ENCODE measurements at places on chromosomes 2 and 18.

- no peak for DNase-seq
These were observed 111.1 kb downstream of the MEP1B start for GRCh38 chr18:32300914-32301313.

DNA sequence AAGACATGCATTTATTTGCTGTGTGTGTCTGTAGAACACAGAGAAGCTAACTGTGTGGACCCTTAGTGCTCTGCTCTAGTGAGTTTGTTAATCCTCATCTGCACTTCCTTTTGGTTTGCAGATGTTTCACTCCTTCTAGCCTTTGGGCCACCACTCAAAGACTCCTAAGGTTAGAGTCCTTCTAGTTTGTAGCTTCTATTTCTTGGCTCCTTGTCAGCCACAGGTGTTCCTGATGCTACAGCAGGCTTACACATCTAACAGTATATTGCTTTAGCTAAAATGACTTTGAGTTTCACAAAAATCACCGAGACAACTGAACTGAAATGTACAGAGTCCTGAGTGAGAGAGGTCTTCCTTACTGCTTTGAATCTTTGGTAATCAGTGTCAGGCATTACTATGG lies 551.4 kb downstream of the NRXN1 start:
- DNase-seq: no peak

DNA sequence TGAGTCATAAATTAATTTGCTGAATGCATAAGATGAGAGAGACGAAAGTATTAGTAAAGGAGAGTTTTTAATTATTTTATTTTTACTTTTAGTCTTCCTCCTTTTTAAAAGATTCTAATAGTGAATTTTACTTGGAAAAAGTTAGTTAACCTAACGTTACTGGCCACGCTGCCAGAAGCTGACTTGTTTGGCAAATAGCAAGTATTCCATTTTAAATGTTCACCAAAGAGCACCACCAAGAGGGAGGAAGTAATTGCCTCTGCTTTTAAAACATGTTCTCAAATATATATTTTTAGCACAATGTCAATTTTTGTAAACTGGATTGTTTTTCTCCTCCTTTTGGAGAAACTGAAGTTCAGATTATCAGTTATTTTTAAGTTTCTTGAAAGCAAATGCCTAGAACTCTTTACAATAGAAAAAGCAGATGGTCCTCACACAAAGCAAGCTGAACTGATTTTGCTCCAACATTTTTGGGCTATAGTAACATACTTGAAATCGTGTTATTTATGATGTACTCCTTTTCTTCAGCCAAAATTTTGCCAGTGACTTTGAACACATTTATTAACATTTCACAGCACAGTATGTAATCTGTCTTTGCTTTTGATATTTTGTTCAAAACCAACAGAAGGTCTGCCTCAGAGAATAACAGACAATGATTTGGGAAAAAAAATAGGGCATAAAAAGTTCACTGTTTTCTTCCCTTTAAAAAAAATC lies 1311.0 kb upstream of the FAM98A start:
- no peak for DNase-seq

DNA sequence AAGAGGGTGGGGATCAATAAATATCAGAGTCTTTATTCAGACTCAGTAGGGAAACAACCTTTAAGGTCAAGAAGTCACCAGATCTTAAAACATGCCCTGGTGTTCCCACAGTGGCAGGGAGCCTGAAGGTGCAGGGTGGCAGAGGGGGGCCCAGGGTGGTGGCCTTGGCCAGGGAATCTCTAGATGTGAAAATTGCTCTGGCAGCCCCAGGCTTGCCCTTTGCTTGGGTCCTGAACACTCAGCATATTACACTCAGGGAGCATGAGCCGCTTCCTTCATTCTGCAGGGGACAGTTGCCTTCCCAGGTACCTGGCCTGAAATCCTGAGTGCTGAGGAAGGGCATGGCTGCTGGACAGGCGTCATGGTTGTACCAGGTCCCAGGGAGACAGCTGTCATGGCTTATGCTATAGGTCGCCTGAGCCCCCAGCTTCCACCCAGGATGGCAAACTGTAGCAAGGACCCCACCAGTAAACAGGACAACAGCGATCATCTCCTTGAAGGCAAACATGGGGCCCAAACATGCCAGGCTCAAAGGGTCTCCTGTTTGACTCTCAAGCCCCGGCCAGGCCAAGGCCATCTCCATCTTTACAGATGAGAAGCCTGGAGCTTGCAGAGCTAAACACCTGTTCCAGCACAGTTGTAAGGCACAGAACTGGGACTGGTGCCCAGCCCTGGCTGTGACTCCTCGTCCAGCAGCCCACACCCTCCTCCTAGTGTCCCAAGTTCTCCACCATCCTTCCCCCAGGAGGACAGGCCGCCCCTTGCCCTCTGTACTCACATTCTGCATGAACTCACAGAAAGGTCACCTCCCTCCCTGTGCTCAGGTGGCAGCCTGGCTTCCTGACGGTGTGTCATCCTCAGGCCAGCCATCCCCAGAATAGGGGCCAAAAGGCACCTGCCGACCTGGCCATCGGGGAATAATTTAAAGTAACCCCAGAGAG lies 14.6 kb downstream of the ABCG8 start:
- DNase-seq: no peak

GRCh38 chr2:168253379-168253778 lies 6.0 kb upstream of the STK39 start:
- no peak for DNase-seq

All from activated CD8-positive, alpha-beta memory T cell treated with anti-CD3 and anti-CD28 coated beads for 1 hour (primary cell).